Caudate nucleus (tissue), 63 donors: ENCODE measurements at places on chromosomes 3 and 15.

DNA sequence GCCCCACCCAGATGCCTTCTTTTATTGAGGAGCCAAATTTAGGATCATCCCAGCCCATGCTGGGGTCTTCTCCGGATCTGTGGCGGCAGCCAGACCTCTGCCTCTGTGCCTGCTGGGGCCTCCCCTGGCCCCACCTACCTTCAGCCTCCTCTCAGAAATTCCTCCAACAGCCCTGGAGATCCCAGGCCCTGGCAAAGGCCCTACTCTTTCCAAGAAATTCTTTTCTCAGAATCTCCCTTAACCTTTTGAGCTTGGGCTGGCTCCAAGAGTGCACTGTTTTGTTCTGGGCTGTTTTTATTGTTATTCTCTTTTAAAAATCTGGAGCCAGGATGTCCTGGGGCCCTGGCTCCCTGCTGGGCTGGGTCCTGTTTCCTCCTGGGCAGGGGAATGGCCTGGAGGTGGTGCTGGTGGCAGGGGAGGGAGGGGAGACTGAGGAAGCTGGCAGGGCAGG is 57.8 kb downstream of the GRIP2 start:
- DNase-seq: no peak

- no peak for DNase-seq
Measured at GRCh38 chr15:45604326-45604725, 17.1 kb downstream of the BLOC1S6 start.

- DNase-seq: no peak
Measured at GRCh38 chr3:151430821-151431484, 29.9 kb downstream of the IGSF10 start.

DNA sequence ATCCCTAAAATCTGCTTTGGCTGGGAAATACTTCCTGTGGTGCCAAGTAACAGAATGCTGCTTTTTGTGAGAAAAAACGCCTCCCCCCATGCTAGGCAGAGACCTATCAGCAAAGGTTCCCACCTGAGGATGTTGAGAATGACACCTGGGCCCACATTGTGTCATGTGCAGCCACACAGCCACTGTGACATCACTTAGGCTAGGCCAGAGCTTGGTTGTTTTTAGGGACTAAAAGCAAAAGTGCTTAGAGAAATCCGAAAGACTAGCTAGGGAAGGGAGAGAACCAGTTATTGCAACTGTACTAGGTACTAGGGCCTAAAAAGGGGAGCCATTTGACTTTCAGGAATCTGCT is 6.2 kb downstream of the ZDHHC3 start:
- DNase-seq: no peak

GRCh38 chr15:43285609-43286037 is 18.9 kb upstream of the TGM5 start:
- no peak for DNase-seq

DNA sequence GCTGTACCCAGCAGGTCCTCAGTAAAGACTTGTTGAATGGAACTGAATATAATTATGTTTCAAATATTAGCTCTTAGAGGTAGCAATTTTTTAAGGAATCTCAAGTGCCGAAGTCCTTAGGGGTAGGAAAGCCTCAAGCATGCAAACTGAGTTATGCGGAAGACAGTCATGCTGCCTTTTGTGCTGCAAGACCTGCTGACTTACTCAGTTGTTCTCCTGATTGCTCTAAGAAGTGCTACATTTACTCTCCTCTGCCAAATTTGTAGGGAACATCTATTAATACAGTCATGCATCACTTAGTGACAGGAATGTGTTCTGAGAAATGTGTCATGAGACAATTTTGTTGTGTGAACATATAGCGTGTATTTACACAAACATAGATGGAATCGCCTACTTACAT is 325.6 kb upstream of the AZI2 start:
- no peak for DNase-seq

DNA sequence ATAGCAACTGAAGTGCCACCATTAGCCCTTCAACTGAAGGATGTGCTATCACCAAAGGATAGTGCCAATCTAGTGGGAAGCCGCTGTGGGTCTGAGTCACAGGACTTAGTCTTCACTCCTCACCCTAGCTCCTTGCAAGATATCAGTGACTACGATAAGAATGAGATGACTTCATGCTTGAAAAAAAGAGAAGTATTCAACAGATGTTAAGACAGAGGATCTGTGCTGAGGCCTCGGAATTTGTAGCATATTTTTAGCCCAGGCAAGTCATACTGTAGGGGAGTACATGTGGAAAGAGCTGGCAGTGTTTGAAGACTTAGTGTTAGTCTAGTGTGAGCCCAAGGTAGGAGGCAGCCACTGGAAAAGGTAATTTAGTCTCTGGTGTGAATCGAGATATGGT is 270.7 kb upstream of the LRTM1 start:
- DNase-seq: no peak

GRCh38 chr15:34292621-34293020 is 45.0 kb downstream of the SLC12A6 start:
- DNase-seq: no peak

GRCh38 chr3:67090474-67090873 is 92.4 kb downstream of the KBTBD8 start:
- no peak for DNase-seq

DNA sequence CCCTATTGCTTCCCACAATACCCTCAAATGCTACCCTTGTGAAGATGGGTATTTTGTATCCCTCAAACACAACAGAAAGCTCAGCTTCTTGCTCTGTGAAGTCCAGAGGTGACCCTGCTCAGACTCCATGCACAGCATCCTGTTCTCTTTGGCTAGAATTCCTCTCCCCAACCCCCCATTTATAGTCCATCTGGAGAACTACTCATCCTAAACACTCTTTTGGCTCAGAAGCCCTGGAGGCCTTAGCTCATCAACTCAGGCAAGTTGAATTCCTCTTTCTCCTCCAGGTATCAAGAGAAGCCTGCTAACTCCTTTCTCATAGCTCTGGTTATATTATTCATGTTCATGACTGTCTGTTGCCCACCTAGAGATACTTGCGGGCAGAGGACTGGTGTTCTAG is 18.3 kb upstream of the GASK1A start:
- no peak for DNase-seq

DNA sequence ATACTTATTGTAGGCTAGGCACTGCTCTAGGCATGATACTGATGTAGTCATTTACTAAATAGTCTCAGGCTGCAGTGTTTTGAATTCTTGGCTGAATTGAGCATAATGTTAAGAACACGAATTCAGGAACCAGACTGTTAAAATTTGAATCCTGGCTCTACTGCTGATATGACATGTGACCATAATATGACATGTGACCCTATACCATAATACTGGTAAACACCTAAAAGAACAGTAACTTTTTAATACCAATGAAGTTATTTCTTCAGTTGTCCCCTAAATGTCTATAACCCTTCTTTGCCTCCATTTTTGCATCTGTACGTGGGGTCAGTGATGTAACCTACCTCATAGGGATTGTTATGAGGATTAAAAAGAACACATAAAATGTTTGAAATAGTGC is 18.1 kb downstream of the TBC1D23 start:
- DNase-seq: no peak
